NCI-H1417 treated with DMSO at 0.1 percent for 48 hours (cell line): ENCODE measurements at places on chromosomes 16 and 17.
A peak's percentile ranks its signal among the peaks of the same experiment; 100 is the strongest.

DNA sequence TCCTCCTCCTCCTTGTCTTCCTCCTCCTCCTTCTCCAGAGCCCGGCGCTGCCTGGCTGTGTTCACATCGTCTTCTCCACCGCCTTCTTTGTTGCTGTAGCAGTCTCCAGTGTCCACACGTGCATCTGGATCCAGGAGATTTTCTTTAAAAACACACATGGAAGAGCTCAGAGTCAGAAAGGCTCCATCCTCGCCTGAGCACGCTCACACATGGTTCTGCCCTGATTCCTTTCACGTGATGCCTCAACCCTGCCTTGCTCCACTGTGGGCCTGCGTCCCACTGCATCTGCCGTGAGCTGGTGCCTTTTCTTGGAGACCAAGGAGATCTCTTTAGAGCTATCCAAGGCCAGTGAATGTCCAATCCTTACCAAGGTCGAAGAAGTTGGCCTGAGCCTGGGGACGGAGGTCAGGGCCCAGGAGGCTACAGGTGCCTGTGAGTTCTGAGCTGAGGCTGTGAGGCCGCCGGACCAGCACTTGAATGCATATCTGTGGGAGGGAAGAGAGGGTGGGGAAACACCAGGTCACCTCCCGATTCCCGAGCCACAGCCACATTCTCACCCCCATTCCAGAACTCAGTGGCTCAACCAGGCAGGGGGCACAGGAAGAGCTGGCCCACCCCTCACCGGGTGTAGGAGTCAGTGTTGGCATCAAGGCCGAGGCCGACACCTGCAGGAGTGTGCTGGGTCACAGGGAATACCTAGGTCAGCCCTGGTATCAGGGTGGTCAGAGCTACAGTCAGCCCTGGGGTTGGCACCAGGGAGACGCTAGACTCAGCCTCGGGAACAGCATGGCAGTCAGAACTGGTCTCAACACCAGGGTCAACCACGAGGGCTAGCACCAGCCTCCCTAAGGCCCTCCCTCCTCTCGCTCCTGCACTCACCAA lies 37.6 kb downstream of the HASPIN start:
- DNase-seq = no peak

- DNase-seq = no peak
Observed at GRCh38 chr16:2002406-2003230, 7.0 kb downstream of the ZNF598 start.

DNA sequence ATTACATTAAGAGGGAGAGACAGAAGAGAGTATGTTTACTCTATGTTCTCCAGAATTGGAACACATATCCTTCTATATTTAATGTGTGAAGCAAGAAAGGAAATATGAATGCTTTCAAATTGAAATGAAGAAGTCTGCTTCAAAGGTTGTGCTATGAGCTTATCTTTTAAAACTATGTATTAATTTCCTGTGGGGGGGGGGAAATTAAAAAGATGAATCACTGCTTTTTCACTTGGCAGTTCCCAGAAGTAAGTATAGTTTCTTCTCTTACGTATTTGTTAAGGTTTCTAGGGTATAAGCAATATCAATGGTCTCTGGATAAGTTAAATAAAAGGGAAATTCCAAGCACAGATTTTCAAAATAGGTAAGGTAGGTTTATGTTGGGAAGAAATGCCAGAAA lies 7.0 kb downstream of the TERF2 start:
- no peak for DNase-seq

GRCh38 chr16:3187798-3188674 lies at the start of gene OR1F1:
Gene OR1F1 (plus strand): TSS chr16:3188204.
- DNase-seq = no peak

GRCh38 chr17:42337442-42337841 lies 49.1 kb downstream of the STAT5A start:
- DNase-seq = no peak

GRCh38 chr17:49616601-49617131 lies 41.0 kb downstream of the NXPH3 start:
- DNase-seq = no peak

DNA sequence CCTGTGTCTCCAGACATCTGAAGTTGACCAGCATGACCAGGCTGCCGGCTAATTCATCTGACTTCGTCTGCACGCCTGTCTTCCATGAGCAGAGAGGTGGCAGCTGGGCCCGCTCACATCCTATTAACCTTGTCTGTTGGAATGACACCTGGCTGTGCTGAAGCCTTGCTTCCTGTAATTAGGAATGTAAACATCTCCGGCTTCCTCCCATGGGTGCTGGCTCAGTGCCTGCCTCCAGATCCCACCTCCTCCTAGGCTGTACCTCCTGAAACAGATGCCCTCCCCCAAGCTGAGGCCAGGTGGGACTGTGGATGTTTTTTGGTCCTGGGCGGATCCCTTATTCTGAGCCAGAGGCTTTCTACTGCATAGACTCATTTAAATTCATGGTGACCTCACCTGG lies 296.3 kb downstream of the HS3ST4 start:
- DNase-seq = no peak

DNA sequence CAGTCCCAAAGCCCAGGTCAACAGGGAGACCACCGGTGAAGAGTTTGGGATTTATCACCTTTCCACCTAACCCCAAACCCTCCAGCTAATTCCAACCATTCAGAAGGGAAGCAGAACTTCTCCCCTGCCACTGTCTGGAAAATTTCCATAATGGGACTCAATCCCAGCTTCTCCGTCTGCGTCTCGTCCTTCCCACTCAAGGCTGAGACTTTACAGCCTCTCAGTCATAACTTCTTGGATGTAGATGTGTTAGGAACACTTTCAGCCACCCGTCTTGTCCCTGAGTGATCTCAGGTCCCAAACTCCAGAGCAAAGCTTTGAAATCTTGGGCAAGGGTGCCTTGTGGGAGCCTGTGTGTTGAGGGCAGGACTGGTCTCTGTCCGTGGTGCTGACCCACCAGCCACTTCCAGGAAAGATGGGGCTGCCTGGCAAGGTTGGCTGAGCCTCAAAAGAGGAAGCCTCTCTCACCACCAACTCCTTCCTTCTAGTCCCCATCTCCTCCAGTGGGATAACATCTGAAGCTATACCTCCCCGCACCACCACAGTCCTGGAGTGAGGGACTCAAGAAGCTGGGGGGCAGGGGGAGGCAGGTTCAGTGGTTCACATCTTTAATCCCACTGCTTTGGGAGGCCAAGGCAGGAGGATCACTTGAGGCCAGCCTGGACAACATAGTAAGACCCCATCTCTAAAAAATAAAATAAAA lies 9.3 kb downstream of the GAS2L2 start:
- DNase-seq = no peak

GRCh38 chr16:19380328-19380727 lies 37.4 kb upstream of the TMC5 start:
- no peak for DNase-seq

DNA sequence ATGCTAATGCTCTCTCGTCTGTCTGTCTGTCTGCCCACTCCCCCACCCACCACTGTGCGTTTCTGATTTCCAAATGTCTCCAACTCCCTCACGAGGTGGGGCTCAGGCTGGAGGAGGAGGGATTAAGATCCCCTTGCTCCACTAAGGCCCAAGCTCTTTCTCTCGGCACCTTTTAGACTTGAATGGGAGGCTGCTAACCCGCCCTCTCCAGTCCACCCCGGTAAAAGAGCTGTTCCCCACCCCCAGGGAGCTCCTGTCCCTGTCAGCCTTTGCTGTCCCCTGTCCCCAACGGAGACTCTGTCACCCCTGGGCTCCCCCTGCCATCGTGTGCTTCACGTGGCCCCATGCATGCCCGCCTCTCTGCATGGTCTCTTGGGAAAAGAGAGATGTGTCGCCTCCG lies 68.5 kb upstream of the PLCG2 start:
- DNase-seq = no peak

GRCh38 chr17:80441133-80441578 lies 26.2 kb downstream of the ENDOV start:
- peak; percentile 14 for DNase-seq

DNA sequence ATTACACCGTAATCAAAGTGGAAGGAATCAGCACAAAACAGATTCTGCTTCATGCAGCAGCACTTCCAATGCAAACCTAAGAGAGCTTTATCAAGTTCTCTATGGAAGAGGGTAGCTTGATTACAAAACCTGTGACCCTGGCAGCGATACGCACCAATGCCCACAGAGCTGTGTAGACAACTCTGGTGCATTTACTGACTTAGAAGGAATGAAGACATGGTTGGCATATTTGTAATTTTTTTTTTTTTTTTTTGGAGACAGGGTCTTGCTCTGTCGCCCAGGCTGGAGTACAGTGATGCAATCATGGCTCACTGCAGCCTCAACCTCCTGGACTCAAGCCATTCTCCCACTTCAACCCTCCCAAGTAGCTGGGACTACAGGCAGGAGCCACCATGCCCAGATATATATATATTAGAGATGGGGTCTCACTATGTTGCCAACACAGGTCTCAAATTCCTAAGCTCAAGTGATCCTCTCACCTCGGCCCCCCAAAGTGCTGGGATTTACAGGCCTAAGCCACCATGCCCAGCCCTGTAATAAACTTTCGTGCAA lies 49.4 kb downstream of the XPO6 start:
- DNase-seq = no peak

DNA sequence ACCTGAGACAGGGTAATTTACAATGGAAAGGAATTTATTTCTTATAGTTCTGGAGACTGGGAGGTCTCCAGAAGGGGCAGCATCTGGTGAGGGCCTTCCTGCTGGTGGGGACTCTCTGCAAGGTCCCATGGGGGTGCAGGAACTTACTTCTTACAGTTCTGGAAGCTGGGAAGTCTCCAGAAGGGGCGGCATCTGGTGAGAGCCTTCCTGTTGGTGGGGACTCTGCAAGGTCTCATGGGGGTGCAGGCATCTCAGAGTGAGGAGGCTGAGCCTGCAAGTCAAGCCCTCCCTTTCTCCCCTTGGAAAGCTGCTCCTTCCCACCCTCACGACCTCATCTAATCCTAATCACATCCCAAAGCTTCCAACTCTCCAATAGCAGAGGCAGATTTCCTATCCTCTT lies 157.4 kb downstream of the FOXL1 start:
- no peak for DNase-seq

DNA sequence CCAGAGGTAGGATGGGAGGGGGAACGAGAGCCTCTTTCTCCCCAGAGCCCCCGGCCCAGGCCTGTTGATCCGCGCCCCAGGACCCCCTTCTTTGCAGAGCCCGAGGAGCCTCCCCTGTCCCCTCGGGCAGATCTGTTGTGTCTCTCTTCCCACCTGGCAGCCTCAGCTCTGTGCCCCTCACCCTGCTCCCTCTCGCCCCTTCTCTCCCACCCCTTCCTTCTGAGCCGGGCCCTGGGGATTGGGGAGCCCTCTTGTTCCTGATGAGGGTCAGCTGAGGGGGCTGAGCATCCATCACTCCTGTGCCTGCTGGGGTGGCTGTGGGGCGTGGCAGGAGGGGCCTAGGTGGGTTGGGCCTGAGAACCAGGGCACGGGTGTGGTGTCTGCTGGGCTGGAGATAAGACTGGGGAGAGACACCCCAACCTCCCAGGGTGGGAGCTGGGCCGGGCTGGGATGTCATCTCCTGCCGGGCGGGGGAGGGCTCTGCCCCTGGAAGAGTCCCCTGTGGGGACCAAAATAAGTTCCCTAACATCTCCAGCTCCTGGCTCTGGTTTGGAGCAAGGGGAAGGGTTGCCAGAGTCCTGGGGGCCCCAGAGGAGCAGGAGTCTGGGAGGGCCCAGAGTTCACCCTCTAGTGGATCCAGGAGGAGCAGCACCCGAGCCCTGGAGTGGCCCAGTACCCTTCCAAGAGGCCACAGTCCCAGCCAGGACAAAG lies 65.4 kb downstream of the MRC2 start:
- no peak for DNase-seq

DNA sequence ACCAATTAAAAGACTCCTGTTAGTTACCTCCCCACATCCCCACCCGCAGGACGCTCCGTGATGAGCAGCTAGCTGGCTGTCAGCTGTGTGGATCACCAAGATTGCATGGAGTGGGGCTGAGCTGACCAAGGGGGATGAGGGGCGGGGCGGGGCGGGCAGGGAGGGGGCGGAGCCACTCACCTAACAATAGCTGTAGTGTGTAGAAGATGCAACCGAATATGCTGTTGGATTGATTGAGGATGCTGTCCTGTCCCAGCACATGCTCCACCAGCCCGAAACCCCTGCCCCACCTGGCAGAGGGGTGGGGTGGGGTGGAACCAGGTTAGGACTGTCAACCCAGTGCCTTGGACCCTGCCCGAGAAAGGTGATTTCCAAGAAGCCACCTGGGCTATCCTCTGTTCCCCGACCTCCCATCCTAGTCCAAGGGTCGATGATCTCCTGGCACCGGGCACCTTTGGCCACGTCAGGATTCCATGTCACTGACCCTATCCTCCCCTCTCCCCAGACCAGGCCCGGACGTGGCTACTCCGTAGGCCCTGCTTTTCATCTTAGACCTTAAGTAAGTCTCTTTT lies 1.4 kb downstream of the VKORC1 start:
- DNase-seq = no peak
